ENCODE measurements at places on chromosomes 5 and 9.

DNA sequence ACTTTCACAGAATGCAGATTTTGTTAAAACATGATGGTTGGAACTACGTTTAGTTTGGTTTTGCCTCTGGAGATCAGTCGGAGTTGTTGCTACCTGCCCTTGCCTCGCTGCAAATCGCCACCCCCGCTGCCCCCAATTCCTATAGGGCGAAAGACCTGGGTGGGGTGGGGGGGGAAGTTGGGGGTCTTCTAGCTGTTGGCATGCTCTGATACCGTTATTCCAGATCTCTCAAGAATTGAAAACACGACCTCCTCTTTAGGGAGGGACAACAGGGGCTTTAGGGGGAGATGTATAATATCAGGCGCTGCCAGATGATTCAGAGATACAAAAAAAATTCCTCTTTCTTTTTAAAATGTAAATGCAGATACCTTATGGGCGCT, 36.4 kb upstream of the NFIB start:
- no peak for DNase-seq

GRCh38 chr9:92185681-92186080, 70.5 kb upstream of the SPTLC1 start:
- no peak for DNase-seq

DNA sequence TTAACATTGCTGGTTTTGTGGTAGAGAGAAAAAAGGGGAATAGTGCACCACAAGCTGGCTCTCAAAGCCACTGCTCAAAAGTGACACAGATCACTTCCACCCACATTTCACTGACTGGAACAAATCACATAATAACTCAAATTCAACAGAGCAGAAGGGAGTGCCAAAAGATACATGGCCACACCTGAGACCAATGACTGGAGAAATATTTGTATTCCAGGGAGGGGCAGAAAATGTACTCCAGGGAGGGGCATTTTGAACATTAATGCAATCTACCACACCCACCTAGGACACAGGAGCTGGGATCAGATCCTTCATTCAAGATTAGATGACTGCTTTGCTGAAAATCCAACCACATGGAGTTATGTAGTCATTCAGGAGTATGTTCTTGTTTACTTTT, 44.8 kb upstream of the ALDOB start:
- DNase-seq: no peak

GRCh38 chr9:137793196-137793841, 84.3 kb upstream of the CACNA1B start:
- no peak for DNase-seq

GRCh38 chr5:148681157-148682057, 27.1 kb upstream of the HTR4 start:
- no peak for DNase-seq

DNA sequence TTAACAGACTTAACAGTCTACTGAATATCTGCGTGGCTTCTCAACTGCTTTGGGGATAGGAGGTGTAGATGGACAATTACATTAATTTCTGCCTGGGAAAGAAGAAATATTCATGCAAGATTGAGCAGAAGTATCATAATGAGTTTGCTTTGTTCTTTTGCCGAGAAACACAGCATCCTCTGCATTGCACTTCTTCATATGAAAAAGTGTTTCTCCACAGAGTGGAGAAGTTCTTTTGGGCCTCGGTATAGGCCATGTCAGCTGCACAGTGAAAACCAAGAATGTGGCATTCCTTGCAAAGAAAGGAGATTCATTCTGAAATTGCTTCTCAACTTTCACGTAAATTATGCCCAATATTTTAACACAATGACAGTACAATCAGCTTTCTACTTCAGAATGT, 17.6 kb upstream of the SNX2 start:
- DNase-seq: no peak

DNA sequence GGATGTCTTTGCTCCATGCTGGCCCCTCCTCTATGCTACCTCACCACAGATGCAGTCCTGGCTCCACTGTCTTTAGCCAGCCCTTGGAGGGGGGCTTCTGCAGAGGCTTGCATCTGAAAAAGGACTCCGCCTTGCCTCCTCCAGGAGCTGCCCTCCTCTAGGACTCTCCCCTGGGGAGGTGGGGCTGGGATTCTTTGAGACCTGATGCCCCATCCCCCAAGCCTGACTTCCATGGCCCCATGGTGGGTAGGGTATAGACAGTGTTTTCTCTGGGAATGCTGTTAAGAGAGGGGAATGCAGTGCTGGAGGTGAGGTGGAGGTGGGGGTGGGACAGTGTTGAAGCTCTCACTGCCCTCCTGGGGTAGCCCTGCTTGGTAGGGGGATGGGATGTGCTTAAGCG, 14.3 kb downstream of the JADE2 start:
- no peak for DNase-seq

DNA sequence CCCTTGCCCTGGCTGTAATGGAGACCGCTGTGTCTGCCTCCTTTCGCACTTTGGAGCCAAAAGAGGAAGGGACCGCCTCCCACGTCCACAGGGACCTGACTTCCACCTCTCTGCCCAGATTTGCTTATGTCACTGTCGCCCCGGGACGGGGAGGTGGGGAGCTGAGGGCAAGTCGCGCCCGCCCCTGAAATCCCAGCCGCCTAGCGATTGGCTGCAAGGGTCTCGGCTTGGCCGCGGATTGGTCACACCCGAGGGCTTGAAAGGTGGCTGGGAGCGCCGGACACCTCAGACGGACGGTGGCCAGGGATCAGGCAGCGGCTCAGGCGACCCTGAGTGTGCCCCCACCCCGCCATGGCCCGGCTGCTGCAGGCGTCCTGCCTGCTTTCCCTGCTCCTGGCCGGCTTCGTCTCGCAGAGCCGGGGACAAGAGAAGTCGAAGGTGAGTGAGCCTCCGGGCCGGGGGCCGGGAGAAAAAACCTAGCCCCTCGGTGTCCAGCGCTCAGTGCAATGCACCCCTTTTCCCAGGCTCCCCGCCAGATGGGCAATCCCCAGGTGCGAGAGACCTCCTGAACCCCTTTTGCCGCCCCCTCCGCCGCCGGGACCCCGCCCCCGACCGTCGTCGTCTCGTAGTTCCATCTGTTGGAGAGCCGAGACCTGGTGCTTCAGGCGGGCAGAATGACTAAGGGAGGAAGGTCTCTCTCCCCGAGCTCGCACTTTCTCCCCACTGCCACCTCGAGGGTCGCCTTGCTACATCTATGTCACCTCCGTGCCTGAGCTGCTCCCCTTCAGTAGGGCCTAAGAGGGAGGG, at the start of gene GPX3:
Gene GPX3 (plus strand): TSS at position 288 of the 807 bp plus-strand sequence. CDS start 64 bp downstream, at position 352.
- no peak for DNase-seq

DNA sequence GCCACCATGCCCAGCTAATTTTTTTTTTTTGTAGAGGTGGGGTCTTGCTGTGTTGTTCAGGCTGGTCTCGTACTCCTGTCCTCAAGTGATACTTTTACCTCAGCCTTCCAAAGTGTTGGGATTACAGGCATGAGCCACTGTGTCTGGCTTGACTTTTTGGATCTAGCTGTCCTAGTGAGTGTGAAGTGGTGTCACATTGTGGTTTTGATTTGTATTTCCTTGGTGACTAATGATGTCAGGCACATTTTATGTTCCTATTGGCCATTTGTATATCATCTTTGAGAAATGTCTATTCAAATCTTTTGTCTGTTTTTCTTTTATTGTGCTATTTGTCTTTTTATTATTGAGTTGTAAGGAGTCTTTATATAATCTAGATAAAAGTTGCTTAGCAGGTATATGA, 53.5 kb upstream of the MCCC2 start:
- no peak for DNase-seq

DNA sequence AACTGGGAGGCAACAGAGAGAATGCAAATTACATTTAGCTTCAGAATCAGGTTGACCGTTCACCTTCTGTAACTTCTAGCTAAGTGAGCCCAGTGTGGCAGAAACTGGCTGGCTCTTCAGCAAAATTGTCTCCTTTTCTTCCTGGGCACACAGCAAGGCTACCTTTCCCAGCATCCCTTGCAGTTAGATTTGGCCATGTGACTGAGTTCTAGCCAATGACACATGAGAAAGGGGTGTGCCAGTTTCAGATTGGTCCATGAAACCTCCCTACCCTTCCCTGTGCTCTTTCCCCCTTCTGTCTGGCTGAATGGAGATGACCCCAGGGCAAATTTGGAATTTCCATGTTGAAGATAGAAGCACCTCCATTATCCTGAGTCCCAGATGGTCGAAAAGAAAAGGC, 72.5 kb upstream of the SMIM23 start:
- DNase-seq: no peak

GRCh38 chr5:10454591-10455276, 13.1 kb downstream of the ROPN1L start:
- no peak for DNase-seq

GRCh38 chr5:37206736-37207135, 42.4 kb downstream of the CPLANE1 start:
- DNase-seq: no peak

DNA sequence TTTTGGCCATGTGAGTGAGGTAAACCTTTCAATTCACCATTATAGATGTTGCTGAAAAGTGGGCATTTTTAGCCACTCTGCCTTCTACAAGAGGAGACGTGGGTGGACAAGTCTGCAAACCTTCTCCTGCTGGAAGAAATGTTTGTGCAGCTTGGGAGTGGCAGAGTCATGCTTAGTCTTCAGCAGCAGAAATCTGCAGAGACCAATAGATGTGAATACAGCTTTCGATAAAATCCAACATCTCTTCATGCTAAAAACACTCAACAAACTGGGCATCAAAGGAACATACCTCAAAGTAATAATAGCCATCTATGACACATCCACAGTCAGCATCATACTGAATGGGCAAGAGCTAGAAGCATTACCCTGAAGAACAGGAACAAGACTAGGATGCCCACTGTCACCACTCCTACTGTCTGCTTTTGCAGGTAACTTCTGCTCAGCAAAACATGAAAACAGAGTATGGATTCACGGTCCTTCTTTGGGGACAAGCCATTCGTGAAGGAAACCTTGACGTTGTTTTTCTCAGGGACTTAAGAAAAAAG, 91.3 kb downstream of the RALGPS1 start:
- DNase-seq: no peak

GRCh38 chr5:107359916-107360234, 310.9 kb downstream of the EFNA5 start:
- DNase-seq: no peak

DNA sequence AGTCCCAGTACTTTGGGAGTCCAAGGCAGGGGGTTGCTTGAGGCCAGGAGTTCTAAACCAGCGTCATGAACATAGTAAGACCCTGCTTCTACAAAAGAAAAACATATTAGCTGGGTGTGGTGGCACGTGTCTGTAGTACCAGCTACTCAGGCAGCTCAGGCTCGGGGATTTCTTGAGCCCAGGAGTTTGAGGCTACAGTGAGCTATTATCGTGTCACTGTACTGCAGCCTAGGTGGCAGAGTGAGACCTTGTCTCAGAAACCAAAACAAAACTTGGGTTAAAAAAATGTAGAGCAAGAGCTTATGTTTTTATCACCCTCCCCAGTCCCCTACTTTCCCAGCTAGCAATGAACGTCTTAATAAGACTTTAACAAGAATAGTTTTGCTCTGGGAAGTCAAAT, 46.7 kb downstream of the UHRF2 start:
- DNase-seq: no peak

GRCh38 chr9:26520141-26520540, 372.5 kb downstream of the CAAP1 start:
- DNase-seq: no peak

DNA sequence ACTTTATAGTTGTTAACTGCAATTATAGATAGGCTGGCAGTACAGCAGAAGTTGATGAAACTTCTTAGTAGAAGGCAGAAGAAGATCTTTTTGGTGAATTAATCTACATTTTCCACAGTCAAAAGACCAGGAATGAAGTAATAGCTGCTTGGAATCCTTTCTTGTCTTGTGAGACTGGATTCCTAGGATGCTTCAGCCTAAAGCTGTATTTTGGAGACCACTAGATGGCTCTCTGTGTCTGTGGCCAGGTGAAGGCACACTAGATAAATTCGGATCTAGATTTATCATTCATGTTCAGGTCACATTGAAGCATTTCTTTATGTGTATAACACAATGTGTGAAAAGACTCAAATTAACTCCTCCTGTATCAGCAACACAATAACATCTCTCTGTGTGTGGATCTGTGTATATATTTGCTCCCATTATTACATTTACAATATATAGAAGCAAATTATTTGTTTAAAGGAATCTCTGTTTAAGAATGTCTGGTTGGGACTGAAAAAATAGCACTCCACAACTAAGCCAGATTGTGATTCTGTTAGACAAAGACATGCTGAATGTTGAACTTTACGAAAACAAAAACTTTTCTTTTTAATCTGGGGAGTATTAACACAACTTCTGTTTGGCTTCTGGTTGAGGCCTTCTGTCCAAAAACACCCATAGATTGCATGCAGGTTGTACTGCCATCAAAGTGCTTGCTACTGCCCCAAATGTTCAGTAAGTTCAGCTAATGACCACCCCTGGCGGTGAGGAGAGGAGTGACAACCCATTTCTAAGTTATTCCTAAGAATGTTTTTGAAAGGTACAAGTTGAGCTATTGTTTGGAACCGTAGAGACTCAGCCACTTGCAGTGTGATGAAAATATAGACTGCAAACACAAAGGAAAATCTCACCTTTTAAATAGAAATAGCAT, 10.6 kb downstream of the GRIN3A start:
- DNase-seq: no peak

DNA sequence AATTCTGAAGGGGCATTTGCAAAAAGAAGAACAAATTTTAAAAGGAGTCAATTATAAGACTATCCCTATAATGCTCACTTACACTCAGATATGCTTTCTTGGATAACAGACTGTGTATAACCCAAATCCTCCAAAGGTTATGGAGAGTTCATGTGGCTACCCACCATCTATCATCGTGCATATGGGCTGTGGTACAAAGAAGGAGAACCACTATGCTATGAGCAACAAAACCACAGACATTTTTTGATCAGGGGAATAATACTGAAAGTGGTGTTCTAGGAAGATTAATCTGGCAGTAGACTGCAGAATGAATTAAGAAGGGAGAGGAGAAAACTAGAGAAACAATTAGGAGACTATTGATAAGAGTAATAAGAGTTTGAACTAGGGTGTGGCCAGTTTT, 16.8 kb downstream of the NR3C1 start:
- DNase-seq: no peak

DNA sequence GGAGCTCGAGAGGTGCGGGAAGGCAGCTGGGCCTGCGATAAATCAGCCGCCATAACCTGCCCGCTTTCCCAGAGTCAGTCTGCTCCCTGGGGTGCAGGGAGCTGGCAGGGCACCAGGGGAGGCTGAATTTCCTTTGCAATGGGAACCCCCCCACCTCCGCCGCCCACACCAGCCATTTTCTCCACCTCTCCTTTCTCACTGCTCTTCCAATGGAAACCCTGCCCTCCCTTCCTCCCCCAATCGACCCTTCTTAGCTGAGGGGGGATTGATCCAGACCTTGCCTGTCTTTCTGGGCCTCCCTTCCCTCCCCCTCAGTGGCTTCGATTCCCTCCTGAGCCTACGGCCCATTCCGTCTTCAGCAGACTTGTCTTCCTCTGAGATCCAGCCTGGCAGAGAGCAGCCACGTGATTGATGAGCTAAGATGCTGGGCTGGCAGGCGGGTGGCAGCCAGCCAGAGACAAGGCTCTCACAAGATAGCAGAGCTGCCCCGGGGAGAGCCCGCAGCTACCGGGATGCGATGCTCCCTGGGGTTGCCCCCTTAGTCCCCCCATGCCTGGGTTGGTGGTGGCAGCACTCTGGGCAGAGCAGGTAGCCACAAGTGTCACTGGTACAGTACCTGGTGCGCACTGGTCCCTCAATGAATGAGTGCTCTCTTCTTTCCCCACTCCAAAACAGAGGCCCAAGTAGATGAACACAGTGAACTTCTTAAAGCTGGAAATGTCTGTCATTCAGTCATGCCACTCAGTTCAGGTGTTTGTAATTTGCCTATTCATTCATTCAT, 53.7 kb upstream of the FABP6 start:
- no peak for DNase-seq
